ENCODE measurements at places on chromosomes 11 and 22.

GRCh38 chr22:37416389-37416788, 10.9 kb downstream of the ELFN2 start:
- no peak for DNase-seq

GRCh38 chr11:21602699-21603098, 590.2 kb upstream of the ANO5 start:
- DNase-seq = no peak

GRCh38 chr11:46649180-46649738, 31.9 kb downstream of the ATG13 start:
- DNase-seq = no peak

DNA sequence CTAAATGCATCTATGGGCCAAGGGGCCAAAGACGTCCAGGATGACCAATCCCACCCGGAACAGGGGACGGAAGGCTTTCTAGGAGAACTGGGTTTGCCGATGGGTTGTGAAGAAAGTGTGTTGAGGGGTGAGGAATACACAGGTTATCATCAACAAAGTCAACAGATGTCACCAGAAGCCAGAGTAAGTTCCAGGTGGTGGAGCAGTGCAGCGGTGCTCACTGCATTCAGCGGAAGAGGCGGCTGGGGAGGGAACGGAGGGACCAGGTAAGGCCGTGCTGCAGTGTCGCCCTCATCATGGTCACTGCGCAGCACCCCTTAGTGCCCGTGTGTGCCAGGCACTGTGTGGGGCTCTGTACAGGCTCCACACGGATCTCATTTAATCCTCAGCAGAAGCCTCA, 176.0 kb downstream of the EFCAB6 start:
- no peak for DNase-seq

- no peak for DNase-seq
Observed at GRCh38 chr22:49548356-49549202, 279.1 kb downstream of the BRD1 start.

- no peak for DNase-seq
Observed at GRCh38 chr11:111918390-111919256, at the start of gene C11orf52. Gene C11orf52, plus strand, starts transcription at chr11:111918913. Its CDS starts 60 bp downstream, at chr11:111918973.

DNA sequence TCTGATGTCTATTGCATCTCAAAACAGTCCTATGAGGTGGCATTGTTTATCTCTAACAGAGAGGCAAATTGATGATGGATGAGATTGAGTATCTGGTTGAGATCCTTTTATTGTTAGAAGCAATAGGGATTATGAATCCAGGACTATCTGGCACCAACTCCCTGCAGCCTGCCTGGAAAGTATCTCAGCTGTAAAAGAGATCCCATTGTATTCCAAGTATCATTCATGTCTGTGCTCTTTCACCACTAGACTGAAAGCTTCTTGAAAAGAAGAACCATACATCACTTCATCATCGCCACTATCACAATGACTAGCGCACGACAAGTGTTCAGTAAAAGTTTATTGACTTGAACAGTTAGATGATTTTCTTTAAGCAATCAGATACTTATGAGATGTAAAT, 41.9 kb upstream of the PCF11 start:
- DNase-seq = no peak

- peak; percentile 63 for DNase-seq
Observed at GRCh38 chr11:68312780-68313573, 586 bp downstream of the LRP5 start.

DNA sequence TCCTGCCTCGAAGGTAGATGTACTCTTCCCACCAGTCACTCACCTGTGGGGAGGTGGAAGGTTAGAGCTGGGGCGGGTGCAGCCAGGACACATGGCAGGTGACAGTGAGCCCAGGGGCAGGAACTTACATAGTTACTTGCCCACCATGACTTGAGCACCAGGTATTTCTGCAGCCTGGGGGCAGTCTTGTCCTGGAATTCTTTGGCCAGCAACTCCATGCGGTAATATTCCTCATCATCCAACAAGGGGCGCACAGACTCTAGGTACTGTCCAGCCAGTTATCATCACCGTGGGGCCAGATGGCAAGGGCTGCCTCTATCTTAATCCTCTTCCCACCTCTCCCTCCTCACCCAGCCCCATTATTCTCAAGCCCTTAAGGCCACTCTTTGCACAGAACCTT, 2.2 kb downstream of the CPT1B start:
- DNase-seq = no peak

DNA sequence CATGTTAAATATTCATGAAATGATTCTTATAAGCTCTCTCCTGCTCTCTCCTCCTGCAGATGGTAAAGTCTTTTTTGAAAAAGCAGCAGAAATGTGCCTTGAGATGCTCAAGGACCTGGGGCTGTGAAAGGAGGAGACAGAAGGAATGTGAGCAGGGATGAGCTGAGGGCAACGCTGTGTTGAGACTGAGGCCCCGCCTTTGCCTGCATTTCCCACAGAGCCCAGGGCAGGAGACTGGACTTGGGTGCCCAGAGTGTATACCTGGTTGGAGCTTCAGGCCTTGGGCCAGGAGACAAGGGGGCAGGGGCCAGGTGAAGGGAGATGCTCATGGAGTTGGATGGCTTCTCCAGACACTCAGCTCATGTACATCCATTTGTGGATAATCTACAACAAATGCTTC, 39.2 kb downstream of the CEP164 start:
- no peak for DNase-seq

- DNase-seq = no peak
Observed at GRCh38 chr11:64563966-64564365, 27.1 kb upstream of the SLC22A12 start.

GRCh38 chr11:90795746-90796145, 572.9 kb upstream of the CHORDC1 start:
- no peak for DNase-seq

DNA sequence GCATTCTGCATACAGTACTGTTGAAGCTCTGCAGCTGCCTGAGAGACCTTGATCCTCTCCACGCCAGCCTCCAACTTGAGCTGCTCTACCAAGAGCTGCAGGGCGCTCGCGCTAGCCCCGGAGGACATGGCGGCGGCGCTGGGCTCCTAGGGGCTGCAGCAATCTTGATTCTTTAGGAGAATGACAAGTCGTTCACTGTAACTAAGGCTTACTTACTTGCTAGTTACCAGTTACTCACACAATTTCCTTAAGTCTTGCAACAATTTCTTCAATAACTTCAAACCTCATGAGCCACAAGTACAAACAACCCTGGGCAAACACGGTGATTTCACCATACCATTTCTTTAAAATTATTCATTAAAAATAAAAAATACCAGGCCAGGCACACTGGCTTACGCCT, 21.9 kb downstream of the SBF2 start:
- no peak for DNase-seq

GRCh38 chr11:16494918-16495691, 138.8 kb upstream of the SOX6 start:
- no peak for DNase-seq

DNA sequence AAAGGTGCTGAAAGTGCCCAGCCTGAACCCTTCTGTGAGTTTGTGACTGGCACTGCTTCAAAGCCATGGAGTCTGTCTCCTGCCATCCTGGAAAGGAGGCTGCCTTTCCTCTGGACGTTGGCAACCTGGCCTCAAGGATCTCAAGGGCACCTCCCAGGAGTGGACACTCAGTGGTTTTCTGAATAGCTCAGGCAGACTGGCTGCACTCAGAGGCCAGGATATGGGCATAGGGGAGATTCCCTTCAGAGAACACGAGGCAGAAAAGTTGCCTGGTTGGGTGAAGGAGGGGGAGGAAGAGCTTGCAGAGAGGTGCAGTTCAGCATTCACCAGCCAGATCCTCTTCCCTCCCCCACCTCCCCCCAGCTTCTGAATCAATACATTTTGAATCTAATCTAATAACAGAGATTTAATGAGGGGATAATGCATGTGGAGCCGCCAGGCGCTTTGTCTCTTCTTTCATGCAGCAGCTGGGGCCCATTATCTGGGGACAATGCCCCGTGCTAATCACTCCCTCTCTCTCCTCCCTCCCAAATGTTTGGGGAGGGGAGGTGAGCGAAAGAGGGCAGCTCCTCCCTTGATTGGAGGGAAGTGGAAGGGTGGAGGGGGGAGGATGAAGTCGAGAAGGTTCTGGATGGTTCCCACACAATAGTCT, 17.7 kb downstream of the HTR3A start:
- no peak for DNase-seq

- DNase-seq = no peak
Observed at GRCh38 chr11:63866211-63866610, 27.3 kb downstream of the MARK2 start.

DNA sequence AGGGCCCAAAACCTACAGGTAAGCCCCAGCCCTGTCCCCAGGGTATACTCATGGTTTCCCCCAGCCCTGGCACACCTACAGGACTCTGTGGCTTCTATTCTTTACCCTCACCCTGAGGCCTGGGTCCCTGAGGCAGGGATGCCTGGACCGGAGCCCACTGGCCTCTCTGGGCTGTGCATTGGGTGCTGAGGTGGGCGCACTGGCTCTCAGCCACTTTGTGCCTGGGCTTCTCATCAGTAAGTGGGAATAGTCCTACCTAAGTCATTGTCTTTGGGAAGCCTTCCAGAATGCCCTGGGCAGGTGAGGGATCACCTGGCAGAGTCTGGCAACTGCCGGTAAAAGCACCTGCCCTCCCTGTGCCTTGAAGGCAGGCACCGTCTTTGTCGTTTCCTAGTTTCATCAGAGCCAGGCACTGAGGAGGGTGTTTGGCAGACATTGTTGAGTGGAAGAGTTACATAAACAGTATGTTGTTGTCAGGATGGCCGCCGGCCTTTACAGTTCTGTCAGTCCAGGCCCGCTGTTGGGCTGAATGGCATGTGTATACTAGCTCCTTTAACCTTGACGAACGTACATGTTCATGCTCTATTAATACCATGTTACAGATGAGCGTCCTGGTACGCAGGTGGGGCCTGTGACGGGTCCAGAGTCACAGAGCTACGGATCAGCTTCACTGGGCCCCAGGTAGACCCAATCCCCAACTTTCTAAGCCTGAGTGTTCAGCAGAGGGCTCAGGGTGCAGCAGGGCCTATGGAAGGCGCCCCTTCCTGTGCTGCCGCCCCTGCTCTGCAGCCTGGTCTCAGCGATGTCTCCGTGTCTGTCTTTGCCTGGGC, 23.0 kb downstream of the SHANK3 start:
- DNase-seq = no peak

DNA sequence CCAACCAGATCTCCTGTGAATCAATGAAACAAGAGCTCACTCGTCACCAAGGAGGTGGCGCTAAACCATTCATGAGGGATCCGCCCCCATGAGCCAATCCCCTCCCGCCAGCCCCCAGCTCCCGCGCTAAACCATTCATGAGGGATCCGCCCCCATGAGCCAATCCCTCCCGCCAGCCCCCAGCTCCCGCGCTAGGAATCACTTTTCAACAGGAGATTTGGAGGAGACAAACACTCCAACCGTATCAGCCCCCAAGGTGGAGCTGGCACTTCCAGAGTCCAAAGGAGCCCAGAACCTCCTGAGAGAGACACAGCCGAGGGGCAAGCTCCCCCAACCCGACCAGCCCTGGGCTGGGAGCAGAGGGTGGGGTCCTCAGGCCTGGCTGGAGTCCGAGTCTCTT, 40.9 kb upstream of the PRR5 start:
- DNase-seq = no peak

DNA sequence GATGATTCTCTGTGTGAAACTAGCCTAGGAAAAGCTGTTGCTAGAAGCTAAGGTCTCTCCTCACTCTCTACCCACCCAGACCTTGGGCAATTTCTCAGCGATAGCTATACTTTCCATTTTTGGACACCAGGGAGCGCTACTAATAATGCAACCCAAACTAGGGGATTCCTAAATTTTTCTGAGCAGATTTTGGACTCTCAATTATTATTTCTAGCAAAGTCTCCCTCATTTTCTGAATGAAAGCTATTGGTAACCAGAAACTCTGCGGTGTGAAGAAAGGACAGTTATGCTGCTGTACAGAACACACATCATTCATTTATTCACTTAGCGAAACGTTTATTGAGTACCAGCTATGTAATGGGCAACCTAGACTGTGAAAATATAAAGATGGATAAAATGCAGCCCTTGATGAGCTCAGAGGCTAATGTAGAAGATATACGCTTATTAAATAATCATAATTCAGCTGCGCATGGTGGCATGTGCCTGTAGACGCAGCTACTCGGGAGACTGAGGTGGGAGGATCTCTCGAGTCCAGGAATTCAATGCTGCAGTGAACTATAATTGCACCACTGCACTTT, 6.1 kb upstream of the STIM1 start:
- no peak for DNase-seq

DNA sequence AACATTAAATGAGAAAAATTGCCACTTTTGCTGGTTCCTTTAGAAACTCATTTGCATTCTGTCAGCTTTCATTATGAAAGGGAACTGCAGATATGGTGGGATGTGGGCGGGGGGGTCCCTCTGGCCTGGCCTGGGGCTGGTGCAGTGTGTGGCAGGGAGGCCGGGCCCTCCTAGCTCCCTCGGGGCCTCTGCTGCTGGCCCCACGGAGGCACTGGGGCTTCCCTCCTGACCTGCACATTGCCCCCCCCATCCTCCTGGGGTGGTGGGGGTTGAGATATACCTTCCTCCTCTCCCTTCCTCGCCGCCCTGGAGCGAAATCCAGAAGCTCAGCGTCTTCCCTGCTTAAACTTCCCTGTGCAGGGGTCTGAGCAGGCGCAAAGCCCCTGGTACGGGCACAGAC, 1005.9 kb downstream of the BRD1 start:
- no peak for DNase-seq

DNA sequence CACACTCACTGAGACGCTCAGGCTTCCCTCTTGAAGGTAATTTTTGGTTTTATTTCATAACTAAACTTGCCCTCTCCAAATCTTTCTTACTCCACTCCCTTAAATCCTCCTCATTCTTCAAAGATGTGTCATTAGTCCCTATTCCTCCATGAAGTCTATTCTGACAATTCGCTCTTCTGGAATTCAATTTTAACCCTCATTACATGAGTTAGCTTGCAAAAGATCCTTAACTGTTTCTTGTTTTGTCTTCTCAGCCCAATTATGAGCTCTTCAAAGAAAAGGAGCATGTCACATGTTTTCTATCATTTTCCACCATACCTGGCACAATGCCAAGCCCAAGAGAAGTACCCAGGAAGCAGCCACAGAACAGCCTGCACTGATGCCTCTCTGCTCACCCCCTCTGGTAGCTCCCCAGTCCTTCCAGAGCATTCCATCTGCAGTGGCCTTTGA, 13.0 kb downstream of the GALNT18 start:
- DNase-seq = no peak

- no peak for DNase-seq
Observed at GRCh38 chr11:102447193-102447592, 5.4 kb downstream of the TMEM123 start.

GRCh38 chr22:50233223-50233622, 11.6 kb downstream of the TUBGCP6 start:
- DNase-seq = no peak

DNA sequence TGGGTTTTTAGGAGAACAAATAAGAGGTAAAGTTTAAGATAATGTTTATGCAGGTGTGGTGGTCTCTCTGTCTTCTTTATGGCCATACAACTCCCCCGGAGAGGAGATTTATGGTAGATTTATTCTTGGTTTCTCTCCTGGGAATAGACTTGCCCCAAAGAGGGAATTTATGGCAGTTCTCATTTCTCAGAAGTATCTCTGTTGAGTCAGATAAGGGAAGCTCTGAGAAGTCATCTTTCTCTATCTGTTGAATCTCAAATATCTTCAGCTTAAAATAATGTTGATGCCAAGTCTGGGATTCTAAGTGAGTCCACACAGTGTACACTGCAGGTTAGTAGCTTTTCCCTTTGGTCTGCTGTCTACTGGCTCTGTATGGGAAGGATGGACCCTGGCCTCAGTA, 276.4 kb upstream of the PLET1 start:
- no peak for DNase-seq
